Activated CD8-positive, alpha-beta memory T cell treated with anti-CD3 and anti-CD28 coated beads, Interleukin-2, amount 50 U/mL, for 4 hours (primary cell): ENCODE measurements at places on chromosomes 11 and 22.

GRCh38 chr22:36901411-36902142, 11.9 kb upstream of the CSF2RB start:
- no peak for DNase-seq

DNA sequence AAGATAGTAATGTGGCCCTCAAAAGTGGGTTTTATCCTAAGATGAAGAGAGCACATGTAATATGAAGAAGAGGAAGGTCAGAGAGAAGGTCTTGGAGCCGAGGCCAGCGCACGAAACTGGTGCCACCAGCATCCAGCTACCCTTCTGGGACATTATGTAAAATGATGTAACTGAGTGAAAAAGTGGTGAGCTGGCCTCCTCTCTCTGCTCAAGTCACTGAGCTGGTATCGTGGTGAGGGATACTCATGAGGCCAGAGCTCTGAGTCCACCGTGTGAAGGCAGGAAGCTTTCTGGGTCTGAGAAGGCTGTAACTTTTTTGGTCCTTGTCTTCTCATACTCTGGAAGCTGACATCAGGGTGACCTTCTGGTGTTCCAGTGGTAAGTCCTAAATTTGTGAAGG, 25.1 kb downstream of the RNF185 start:
- DNase-seq, result no peak

- no peak for DNase-seq
These were observed 2.5 kb downstream of the MRPL49 start for GRCh38 chr11:65124480-65125196.

- DNase-seq, result no peak
These were observed 13.9 kb upstream of the ADSL start for GRCh38 chr22:40332319-40332781.

- no peak for DNase-seq
These were observed 179.9 kb upstream of the PLET1 start for GRCh38 chr11:112440518-112440917.

GRCh38 chr11:74338963-74339362, 27.5 kb upstream of the P4HA3 start:
- no peak for DNase-seq

GRCh38 chr11:11669233-11669846, 47.5 kb upstream of the GALNT18 start:
- no peak for DNase-seq

- DNase-seq, result no peak
These were observed 16.5 kb downstream of the TANGO2 start for GRCh38 chr22:20037419-20037818.

DNA sequence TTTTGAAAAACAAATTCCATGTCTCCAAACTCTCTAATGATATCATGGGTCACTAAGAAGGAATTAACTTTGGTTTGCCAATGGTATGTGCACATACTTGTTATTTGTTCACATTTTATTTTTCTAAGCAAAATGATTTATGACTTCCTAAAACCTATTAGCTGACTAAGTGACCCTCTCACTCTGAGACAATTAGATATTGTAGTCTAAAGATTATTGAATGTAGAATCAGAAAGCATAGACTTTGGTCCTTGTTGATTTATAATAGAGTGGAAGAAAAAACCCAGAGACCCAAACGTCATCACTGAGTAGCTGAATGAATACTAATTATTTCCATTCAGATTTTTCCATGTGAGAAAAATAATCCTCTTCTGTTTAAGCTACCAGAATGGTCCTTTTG, 243.5 kb upstream of the ANO3 start:
- no peak for DNase-seq

- no peak for DNase-seq
These were observed 2.6 kb downstream of the PRDX5 start for GRCh38 chr11:64320556-64320955.

- DNase-seq, result no peak
These were observed 650 bp downstream of the GUCY1A2 start for GRCh38 chr11:107017433-107018218.

GRCh38 chr11:126485021-126485792, 129.7 kb downstream of the ST3GAL4 start:
- DNase-seq, result no peak

DNA sequence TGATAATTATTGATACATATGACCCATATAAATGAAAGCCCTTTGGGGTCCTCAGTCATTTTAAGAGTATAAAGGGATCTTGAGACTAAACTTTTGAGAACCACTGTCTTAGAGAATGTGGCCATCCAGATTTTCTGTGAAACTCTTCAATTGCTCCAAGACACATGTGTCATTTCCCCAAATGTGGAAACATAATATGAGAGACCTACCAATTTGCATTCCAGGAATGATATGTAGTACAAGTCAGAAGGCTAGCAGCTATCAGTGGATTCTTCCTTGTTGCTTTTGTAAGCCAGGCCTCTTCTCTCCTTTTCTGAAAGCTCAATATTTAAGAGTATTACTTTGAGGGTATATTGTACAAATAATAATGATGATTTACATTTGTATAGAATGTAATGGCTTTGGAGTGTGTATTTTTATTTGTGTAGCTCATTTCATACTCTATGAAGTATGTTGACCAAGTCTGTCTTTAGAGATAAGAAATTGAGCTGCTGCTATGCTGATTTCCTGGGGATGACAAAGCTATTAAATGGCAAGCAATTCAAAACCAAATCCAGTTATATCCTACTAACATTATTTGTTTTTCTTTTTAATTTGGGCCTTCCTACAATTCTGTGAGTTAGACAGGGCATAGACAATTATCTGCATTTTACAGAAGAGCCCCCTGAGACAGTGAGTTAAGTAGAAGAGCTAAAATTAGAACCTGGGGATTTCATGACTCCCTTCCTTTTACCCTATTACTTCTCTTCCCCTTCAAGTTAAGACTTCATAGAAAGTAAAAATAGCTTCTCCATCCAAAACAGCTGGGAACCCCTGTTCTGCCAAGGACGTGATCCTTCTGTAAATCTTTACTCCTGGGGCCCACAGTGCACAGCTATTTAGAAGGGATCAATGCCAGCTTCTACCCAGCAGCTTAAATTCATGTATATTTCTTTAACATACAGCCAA, 131.9 kb downstream of the WNT11 start:
- no peak for DNase-seq

DNA sequence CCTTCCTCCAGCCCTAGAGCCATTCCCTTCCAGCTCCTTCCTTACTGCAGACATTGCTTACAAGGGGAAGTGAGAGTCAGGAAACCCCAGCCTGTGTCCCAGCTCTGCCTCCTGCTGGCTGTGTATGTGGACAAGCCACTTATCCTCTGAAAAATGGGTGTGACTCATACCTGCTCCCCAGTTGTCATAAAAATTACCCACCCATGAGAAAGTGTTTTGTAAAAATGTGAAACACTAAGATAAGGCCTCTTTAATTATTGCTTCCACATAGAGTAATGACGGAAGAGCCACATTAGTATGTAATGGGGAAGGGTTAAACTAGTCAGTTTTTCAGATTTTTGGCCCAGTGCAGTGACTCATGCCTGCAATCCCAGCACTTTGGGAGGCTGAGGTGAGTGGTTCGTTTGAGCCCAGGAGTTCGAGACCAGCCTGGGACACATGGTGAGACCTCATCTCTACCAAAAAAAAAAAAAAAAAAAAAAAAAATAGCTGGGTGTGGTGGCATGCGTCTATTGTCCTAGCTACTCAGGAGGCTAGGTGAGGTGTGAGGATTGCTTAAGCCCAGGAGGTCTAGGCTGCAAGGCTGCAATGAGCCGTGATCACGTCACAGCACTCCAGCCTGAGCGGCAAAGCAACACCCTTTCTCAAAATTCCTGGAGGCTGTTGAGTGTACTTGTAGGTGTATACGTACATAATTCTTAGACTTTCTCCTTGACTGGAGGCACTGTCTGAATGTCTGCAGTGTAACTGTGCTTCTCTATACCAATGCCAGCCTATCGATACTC, 84.9 kb downstream of the CTTN start:
- DNase-seq, result no peak

- no peak for DNase-seq
These were observed 46.4 kb upstream of the HEPHL1 start for GRCh38 chr11:93974759-93975158.

DNA sequence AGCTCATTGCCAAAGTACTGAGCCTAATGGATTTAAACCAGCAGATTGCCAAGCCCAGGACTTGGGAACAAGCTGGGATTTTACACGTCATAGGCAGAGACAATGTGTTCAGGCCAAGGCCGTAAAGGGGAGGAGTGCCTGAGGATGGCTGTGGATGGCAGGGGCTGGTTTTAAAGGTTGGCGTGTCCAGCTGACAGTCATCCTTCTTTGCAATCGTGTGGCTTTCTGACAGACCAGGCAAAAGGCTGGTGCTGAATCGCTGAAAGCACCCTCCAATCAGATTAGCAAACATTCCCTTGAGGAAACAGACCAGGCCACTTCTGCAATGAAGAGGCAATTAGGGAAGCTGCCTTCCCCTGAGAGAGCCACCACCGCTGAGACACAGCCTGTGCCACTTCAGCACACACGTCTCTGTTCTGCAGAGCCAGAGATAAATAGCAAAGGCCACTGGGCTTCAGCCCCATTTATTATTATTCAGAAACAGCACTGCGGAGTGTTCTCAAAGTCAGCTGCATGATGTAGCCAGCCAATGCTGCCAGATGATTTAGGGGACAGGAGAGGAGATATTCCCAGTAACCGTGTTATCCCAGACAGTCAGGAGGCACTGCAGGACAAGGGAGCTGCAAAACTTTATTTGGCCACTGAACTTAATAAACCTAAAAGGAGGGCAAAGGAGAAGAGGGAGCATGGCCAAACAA, 54.2 kb upstream of the CSNK2A3 start:
- DNase-seq, result no peak

DNA sequence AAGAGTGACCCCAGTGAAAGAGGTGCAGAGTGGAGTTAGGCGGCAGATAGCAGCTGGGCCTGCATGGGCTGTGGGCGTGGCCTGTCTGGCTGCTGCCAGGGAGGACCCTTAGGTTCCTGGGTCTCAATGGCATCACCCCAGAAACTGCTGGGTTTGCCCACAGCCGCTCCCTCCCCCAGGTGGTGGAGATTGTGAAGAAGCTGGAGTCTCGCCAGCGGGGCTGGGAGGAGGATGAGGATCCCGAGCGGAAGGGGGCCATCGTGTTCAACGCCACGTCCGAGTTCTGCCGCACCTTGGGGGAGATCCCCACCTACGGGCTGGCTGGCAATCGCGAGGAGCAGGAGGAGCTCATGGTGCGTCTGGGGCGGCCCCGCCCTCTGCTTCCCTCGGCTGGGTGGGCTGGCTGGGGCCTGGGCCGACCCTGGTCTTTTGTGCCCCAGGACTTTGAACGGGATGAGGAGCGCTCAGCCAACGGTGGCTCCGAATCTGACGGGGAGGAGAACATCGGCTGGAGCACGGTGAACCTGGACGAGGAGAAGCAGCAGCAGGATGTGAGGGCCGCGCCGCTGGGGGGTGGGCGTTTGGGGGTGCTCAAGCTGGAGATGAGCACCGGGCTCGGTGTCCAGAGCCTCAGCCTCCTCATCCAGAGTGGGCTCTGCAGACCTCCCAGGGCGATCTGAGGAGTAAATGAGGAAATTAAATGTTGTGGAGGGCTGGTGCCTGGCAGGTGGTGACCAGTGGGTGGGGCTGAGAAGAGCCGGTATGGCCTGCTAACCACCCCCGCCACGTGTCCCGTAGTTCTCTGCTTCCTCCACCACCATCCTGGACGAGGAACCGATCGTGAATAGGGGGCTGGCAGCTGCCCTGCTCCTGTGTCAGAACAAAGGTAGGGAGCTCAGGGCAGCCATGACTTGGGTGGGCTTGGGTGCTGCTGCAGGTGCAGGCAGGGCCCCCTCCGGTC, 15.0 kb downstream of the SART1 start:
- DNase-seq, result no peak

- DNase-seq, result no peak
These were observed 7.4 kb downstream of the MOB2 start for GRCh38 chr11:1479006-1479677.

- no peak for DNase-seq
These were observed 355.4 kb downstream of the ETS1 start for GRCh38 chr11:128231845-128232410.

GRCh38 chr11:23123753-23124152, 263.5 kb upstream of the CCDC179 start:
- no peak for DNase-seq

GRCh38 chr11:104841973-104842525, 56.2 kb downstream of the CASP12 start:
- no peak for DNase-seq

- no peak for DNase-seq
These were observed 272.3 kb downstream of the GUCY1A2 start for GRCh38 chr11:106745941-106746340.

DNA sequence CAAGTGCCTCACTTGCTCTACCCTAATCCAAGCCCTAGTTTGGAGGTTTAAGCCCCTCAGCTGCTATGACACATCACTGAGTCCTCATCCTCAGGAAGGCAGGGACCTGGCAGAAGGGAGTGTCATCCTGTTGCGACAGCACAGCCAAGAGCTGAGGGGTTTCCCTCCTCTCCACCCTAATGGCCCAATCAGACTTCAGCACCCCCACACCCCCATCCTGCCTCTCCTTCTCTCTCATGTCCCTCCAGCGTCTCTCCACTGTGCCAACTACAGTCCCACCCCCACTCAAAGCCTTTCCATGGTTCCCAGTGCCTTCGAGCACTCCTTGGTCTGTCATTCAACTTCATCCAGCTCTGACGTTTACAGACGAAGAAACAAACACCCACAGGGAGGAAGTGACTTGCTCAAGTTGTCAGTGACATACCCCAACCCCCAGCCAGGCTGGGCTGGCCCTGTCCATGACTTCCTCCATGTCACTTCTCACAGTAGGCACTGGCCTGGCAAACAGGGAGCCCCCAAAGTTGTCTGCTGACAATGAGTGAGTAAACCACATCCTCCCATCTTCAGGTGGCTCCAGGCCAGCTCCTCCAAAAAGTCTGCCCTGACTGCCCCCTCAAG, 15.6 kb downstream of the ARAP1 start:
- peak; percentile 65 for DNase-seq

DNA sequence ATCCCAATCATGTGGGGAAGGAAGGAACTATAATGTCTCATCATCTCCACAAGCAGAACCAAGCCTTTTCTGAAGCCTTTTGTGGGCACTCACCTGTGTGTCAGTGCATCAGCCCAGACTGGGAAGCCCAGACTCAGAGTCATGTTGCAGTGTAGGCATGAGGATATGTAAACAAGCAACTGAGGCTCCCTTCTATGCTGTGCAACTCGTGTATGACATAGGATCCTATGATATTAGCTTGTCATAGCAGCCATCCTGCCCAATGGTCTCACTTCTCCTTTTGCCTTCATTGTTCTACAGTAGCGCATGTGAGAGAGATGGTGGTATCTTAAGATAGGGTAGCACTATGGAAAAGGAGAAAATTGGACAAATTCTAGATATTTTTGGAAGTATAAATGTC, 103.4 kb upstream of the OLFML1 start:
- no peak for DNase-seq

DNA sequence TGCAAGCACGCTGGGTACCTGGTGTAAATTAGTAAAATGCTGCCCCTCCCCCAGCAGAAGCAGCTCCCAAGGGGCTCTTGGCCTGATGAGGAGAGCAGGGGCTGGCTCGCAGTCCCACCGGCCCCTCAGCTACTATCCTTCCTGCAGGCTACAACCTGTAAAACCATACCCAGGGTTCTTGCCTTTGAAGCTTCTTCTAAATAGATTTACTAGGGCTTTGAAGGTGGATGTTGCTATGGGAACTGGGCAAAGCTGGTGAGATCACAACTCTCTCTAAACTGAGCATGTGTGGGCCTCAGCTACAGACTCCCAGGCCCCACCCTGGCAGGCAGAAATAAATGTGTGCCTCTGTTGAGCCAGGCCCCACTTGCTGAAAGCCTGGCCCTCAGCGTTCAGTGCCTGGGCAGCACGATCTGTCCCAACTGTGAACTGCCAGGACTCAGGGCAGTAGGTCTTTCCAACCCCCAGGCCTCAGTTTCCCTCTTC, 18.5 kb downstream of the CD5 start:
- peak; percentile 48 for DNase-seq

- DNase-seq, result no peak
These were observed 31.0 kb downstream of the NAP1L4 start for GRCh38 chr11:2961080-2961479.

- DNase-seq, result no peak
These were observed 37.9 kb downstream of the SMIM38 start for GRCh38 chr11:69193629-69194028.
